ENCODE measurements at places on chromosomes 6 and 20.

DNA sequence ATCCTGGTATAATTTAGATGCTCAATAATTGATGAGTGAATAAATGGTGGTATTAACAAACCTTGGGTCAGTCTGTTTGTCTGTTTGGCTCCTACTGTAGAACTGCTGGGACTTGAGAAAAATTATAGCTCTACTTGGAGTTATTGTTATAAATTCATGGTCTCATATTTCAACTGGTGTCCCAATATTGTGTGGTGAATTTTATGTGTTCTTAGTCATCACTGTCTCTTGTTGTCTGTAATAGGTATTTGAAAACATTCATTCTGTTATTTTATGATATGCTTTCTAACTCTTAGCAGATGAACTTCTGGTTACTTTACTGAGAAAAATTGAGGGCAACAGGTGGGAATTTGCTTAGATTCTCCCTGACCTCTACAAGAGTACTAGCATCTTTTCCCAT, 221.4 kb downstream of the CDKAL1 start:
- no peak for DNase-seq

- DNase-seq: peak; percentile 38
Measured at GRCh38 chr6:70299456-70299855, 3.4 kb downstream of the COL9A1 start.

GRCh38 chr20:49210101-49210756, 9.0 kb upstream of the DDX27 start:
- DNase-seq: no peak

DNA sequence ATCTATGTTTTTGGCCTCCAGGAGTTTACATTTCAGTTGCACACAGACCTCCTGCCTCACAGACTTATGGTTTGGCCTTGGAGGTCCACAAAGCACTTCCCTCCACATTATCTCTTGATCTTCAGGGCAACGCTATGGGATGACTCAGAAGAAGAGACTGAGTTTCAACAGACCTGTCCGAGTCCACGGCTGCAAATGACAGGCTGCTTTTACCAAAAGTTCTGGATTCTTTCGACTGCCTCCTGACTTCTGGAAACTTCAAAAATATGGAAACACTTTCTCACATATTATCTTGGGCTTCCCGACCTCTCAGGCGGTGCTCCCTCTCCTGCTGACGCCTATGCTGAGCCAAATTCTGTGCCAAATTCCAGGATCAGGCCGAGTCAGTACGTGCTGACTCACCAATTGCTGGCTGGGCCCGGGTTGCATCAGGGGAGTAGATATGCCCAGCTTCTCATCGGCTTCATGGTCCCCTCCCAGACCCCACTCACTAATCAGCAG, 190.2 kb downstream of the BMP7 start:
- peak; percentile 73 for DNase-seq

GRCh38 chr6:146103416-146104072, 74.7 kb downstream of the GRM1 start:
- no peak for DNase-seq

DNA sequence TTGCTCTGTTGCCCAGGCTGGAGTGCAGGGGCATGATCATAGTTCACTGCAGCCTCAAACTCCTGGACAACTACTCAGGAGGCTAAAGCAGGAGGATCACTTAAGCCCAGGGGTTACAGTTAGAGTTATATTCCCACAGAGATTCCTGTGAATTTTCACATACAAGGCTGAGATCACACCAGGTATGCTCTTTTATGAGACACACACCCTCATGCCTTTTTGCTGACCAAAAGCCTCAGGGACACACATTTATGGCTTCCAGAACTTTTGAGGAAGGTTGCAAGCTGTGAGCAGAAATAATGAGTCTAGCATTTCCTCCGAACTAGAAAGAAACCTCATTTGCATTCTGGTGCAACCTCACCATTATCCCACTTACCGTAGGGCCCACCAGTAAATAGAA, 370.5 kb upstream of the ARID1B start:
- DNase-seq: no peak

DNA sequence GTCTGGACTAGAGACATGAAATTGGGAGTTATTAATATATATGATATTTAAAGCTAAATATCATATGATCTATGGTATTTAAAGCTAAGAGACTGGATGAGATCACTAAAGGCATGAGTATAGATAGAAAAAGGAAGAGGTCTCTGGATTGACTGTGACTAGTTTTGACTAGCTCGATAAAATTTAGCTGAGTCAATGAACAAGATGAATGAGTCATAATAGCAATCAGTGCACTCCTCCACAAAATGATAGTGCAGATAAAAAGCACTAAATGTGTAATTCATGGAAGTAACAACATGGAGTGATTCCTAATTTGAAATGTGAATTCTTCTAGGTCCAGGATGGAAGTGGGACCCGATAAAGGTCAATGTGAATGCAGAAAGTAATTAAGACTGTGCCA, 127.4 kb downstream of the PFDN4 start:
- DNase-seq: peak; percentile 22

- no peak for DNase-seq
Measured at GRCh38 chr6:154893917-154894316, 101.2 kb upstream of the TIAM2 start.

DNA sequence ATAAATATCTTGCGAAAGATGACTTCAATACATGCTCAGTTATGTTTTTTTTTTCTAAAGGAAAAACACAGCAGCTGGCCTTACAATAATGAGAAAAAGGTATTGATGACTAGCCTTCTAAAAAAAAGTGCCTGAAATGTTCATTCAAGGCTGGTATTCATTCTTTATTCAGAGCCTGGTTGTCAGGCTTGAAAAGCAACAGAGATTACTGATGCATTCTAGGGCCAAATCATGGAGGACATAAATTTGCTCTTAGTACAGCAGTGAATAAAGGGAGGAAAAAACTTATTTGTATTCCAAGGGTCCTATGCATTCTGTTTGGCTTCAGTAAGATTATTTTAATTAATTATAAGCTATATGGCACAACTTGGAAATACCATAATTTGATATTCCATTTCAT, 83.5 kb downstream of the WASF1 start:
- DNase-seq: no peak

GRCh38 chr6:80541886-80542285, 435.4 kb downstream of the BCKDHB start:
- no peak for DNase-seq

DNA sequence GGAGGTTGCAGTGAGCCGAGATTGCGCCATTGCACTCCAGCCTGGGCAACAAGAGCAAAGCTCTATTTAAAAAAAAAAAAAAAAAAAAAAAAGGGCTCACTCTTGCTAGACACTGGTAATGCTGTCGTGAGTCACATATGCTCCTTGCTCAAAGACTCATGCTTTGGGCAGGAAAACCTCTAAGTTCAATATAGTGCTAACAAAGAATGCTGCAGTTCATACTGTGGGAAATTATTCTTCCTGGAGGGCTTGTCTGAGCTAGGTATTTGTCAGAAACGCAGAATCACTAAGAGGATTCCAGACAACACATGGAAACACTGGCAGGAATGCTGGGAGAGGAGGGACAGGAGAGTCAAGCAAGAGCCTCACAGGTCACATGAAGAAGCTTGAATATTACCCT, 2.3 kb upstream of the LYRM2 start:
- DNase-seq: peak; percentile 39

- no peak for DNase-seq
Measured at GRCh38 chr20:9551808-9552550, 37.6 kb downstream of the LAMP5 start.

DNA sequence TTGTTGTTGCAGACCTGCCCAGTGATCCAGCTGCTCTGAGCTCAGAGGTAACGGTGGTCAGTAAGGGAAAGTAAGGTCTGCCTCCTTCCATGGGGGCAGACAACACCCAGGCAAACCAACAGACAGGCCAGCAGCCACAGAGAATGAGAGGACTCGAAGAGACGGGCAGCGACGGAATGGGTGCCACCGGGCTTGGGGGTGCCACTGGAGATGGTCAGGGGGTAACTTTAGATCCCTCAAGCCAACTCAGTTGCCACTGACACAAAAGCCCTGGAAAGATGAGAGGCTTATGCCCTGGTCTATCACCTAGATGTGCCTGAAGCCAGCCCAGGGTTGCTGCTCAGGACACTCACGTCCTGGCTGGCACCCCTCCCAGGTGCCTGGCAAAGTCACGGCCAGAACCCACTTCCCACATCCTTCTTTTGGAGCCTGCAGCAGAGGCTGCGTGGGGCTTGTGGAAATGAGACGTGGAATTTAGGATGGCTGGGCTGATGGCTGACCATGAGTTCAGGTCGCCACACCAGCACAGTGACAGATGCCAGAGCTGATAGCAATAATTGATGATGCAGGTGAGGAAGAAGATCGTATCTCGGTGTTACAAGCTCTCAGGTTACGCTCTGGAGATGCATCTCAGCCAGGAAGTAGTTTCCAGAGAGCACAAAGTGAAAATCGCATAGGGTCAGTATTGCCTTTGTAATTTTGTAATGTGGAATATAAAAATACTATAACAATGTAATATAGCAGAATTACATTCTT, 209.1 kb downstream of the SYNDIG1 start:
- no peak for DNase-seq

DNA sequence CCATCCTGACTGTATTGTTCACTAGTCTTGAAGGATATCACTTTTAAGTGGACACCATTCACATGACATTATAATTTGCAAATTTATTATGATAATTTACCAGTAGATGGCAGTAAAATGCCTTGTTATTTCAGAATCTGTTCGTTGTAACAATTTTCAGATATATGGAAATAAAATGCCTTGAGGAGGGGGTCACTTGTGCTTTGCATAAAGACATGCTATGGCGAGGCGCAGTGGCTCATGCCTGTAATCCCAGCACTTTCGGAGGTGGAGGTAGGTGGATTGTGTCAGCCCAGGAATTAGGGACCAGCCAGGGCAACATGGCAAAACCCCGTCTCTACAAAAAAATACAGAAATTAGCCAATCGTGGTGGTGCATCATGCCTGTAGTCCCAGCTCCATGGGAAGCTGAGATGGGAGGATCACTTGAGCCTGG, 9.0 kb upstream of the NCOA6 start:
- no peak for DNase-seq
